Pancreas (tissue), 10 donors: ENCODE measurements at places on chromosomes 4 and X. TPM values are rescaled to one million over a fixed set of nuclear protein-coding genes. Genes with fewer than 3 reads are reported as not detected.

DNA sequence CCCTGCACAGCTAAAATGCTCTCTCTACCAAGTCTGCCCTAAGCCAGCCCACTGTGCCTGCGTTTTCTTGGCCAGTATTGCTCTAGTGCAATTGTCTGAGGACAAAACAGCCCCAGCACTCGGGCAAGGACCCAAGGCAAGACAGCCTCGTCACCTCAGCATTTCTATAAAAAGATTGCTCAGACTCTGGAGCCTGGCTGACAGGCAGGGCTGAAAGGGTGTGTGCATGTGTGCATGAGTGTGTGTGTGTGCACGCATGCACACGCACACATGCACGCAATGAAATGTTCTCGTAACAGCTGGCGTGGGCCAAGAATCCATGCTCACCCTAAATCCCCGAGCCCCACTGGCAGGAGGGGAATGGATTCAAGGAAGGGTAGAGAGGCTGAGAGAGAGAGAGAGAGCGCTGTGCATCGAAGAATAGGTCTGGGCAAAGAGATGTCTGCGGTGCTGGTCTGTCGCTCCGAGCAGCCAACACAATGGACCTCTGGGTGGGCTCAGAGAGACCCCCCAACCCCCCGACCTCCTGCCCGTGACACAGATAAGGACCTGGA, 579.2 kb downstream of the BCOR start:
- H3K27me3 ChIP-seq: no peaks in the 10 kb centered on the region
- no peak overlapping the region for H3K4me3 ChIP-seq
- H3K27ac ChIP-seq: no peak overlapping the region
- H3K4me1 ChIP-seq: no peaks in the 10 kb centered on the region
- H3K36me3 ChIP-seq: no peaks in the 10 kb centered on the region

The CPXCR1 gene
- not detected for polyA plus RNA-seq

- H3K36me3 ChIP-seq: no peaks in the 10 kb centered on the region
- DNase-seq: no peak
- no peak overlapping the region for H3K4me3 ChIP-seq
- no peaks in the 10 kb centered on the region for H3K4me1 ChIP-seq
- H3K27me3 ChIP-seq: no peaks in the 10 kb centered on the region
These were observed 18.5 kb upstream of the SEPTIN11 start for GRCh38 chr4:76931087-76931486.

The RBMXL3 gene
- not detected for polyA plus RNA-seq

- no peaks in the 10 kb centered on the region for H3K36me3 ChIP-seq
- no peak for DNase-seq
- no peak overlapping the region for H3K4me3 ChIP-seq
- no peak overlapping the region for H3K27ac ChIP-seq
These were observed 706.1 kb upstream of the EPHA5 start for GRCh38 chr4:66376396-66376795.

The MAGEC3 gene
- polyA plus RNA-seq: not detected

DNA sequence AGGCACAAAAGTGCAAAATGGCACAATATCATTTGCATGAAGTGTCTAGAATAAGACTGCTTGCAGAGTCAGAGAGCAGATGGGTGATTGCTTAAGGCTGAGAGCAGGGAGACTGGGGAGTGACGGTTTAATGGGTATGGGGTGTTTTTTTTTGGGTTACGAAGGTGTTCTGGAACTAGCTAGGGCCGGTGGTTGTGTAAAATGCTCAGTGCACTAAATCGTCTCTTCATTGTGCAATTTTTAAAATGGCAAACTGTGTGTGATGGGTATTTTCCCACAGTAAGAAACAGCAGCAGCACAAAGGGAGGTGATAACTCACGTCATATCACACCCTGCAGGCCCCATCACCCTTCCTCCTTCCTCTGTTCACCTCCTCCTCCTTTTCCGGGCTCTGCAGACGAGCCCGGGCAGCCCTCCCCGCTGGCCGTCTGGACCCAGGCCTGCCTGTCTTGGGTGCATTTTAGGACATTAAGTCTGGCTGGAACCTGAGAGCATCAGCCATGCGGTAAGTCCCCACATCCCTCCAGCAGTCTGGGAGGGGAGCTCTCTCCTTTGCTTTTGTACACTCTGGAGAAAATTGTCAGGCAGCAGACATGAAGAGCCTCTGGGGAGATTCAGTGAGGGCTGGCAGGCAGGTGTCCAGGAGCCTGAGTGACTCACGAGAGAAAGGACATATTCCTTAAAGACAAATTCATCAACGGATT, 42.7 kb downstream of the ASMT start:
- H3K4me3 ChIP-seq: no peak overlapping the region
- DNase-seq: no peak
- no peaks in the 10 kb centered on the region for H3K4me1 ChIP-seq
- no peaks in the 10 kb centered on the region for H3K36me3 ChIP-seq

The CC2D2A gene
- 6.2 TPM for polyA plus RNA-seq

The S100P gene
- polyA plus RNA-seq: 0.42 TPM

GRCh38 chr4:159175989-159176375, 73.1 kb downstream of the RAPGEF2 start:
- no peak overlapping the region for H3K27ac ChIP-seq
- H3K36me3 ChIP-seq: no peaks in the 10 kb centered on the region
- H3K4me3 ChIP-seq: no peak overlapping the region
- no peaks in the 10 kb centered on the region for H3K27me3 ChIP-seq
- DNase-seq: no peak

The SPANXA1 gene
- polyA plus RNA-seq: not detected

GRCh38 chrX:40080894-40081678, 16.7 kb downstream of the BCOR start:
- H3K4me1 ChIP-seq: no peaks in the 10 kb centered on the region
- no peaks in the 10 kb centered on the region for H3K36me3 ChIP-seq
- no peak overlapping the region for H3K4me3 ChIP-seq
- no peak overlapping the region for H3K27ac ChIP-seq

DNA sequence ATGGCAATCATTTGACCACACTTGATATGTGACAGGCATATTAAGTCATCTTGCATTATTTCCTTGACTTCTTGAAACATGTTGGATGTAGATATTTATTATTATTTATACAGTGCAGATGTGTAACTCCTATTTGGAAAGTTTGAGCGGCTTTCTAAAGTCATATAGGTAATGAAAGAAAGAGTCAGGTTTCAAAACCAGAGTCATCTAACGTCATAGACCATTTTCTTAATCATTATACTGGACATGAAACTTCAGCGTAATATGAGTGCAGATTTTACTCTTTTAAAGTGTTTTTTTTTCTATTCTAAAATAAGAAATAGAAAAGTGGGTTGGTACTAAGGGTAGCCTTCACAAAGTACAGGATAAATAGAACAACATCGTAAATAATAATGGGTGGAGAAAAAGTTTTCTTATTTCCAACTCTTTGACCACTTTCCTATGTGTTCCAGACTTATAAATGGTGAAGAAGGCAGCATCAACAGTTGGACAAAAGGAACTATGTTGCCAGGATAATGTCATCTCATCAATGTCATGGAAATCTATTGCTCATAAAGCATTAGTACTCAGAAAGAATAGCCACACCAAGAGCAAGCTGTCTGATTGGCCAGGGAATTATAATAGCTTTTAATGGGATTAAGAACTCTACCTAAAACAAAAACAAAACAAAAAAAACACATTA, 108.0 kb upstream of the PCDH18 start:
- H3K27me3 ChIP-seq: no peaks in the 10 kb centered on the region
- no peaks in the 10 kb centered on the region for H3K4me1 ChIP-seq
- no peak overlapping the region for H3K4me3 ChIP-seq
- H3K27ac ChIP-seq: no peak overlapping the region

GRCh38 chr4:123102897-123103471, 180.6 kb upstream of the NUDT6 start:
- no peaks in the 10 kb centered on the region for H3K36me3 ChIP-seq
- DNase-seq: no peak
- H3K4me1 ChIP-seq: no peaks in the 10 kb centered on the region
- no peaks in the 10 kb centered on the region for H3K27me3 ChIP-seq

DNA sequence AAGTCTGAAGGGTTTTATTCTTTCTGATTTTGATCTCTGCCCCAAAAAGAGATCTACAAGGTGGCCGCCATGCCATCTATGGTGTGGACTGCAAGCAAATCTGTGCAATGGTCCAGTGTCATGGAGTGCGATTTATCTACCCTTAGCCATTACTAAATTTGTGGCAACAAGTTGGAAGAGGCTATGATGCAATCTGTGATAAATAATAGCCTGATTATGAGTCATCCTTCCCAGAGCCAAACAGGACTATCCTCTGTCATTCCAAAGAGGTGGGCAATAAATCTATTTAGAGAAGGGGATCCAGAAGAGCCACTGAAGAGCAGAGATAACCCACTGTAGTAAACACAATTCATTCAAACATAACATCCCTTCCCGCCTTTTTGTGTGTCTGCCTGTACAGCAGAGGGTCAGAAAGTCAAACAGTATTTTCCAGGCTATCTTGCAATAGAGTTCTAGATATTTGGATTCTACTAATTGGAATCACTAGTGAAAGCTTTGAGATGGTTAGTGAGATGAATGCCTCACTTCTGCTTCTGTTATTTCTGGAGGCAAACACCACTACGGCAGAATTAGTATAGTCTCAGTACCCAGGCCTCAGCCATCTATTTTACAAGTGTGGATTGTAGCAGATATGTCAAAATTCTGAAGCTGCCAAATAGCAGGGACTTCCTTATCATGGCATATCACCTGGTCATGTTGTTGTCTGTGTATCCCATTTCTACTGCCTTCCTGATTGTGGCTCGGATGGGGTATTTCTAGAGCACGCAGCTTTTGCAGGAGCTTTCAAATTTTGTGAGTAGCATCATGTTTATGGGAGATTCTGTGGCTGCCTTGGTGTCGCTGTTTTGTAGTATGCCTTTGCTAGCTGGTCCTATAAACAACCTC, 192.0 kb downstream of the SMIM20 start:
- H3K36me3 ChIP-seq: no peaks in the 10 kb centered on the region
- H3K27ac ChIP-seq: no peak overlapping the region
- H3K27me3 ChIP-seq: no peaks in the 10 kb centered on the region
- no peaks in the 10 kb centered on the region for H3K4me1 ChIP-seq
- H3K4me3 ChIP-seq: no peak overlapping the region
- DNase-seq: no peak

GRCh38 chr4:62627141-62627540, 1427.0 kb downstream of the ADGRL3 start:
- no peak overlapping the region for H3K27ac ChIP-seq
- H3K4me3 ChIP-seq: no peak overlapping the region
- no peaks in the 10 kb centered on the region for H3K36me3 ChIP-seq
- H3K27me3 ChIP-seq: no peaks in the 10 kb centered on the region

The SOD3 gene
- polyA plus RNA-seq: 21.2 TPM

GRCh38 chr4:37393889-37394288, 149.3 kb downstream of the NWD2 start:
- no peak overlapping the region for H3K27ac ChIP-seq
- no peak overlapping the region for H3K4me3 ChIP-seq
- no peaks in the 10 kb centered on the region for H3K36me3 ChIP-seq
- H3K27me3 ChIP-seq: no peaks in the 10 kb centered on the region
- DNase-seq: no peak

- H3K27ac ChIP-seq: no peak overlapping the region
- no peak for DNase-seq
- H3K4me1 ChIP-seq: no peaks in the 10 kb centered on the region
- H3K27me3 ChIP-seq: no peaks in the 10 kb centered on the region
These were observed 5.5 kb upstream of the ANTXR2 start for GRCh38 chr4:80078346-80079092.

- no peaks in the 10 kb centered on the region for H3K27me3 ChIP-seq
- no peak overlapping the region for H3K4me3 ChIP-seq
- peaks cover 15% of the 10 kb centered on the region for H3K36me3 ChIP-seq
- H3K27ac ChIP-seq: no peak overlapping the region
These were observed 39.9 kb upstream of the CYP4V2 start for GRCh38 chr4:186151499-186151898.

The GUCY1A1 gene
- polyA plus RNA-seq: 8.1 TPM

DNA sequence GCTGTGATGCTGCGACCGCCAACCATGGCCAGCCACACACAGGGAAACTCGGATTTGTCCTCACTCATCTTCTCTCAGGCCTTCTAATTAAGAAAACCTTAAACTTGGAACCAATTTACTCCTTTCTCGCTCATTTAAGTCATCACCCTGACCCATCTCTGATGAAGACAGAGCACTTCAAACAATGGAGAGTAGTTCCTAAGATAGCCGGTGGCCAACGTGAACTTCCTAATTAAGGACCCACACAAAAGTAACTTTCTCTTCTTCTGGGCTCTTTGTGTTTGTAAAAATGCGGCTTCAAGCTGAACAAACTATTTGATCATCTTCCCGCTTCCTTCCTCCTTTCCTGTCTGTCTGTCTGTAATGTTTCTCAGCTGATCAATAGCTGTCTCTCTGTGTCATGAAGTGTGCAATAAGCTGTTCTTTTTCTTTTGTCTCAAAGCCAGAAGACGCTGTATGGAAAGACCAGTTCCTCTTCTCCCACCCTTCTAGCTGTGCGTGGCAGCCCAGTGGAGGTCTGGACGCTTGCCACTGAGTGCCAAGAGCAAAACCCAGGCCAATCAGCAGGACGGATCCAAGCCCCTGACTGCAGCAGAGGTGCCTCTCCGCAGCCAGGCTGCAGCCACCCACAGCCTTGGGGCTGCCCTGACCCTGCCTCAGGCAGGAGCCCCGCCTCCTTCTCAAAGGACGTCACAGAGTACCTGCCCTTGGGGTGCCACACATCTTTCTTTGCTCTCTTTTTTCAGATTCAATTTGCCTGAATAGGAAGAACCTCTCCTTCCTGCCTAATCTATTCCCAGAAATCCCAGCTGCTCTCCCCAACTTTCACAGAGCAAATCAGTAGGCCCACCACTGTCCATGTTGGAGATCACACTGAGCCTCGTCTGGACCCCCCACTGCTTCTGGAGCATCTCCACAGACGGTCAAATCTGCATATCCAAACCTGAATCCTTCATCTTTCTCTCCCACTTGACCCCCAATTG, 59.3 kb downstream of the MAML3 start:
- no peaks in the 10 kb centered on the region for H3K36me3 ChIP-seq
- no peaks in the 10 kb centered on the region for H3K27me3 ChIP-seq
- H3K27ac ChIP-seq: peak overlapping the region; percentile 67
- no peak overlapping the region for H3K4me3 ChIP-seq
- peaks cover 54% of the 10 kb centered on the region for H3K4me1 ChIP-seq

The PAGE1 gene
- polyA plus RNA-seq: not detected

DNA sequence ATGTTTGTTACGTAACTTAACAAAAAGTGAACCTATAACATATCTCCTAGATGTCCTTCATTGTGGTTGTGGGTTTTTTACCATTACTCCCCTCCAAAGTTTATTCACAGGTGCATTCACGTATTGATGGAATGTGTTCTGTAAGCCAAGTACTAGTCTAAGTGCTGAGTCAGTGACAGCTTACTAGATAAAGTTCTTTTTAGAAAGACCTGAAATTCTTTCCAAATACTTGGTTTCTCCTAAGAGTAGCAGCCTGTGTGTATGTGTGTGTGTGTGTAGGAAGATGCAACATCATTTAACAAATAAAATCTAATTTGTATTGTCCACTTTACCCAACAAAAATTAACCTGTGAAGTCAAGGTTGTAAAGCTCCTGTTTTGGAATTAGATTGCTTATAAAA, 22.1 kb downstream of the NAP1L5 start:
- no peaks in the 10 kb centered on the region for H3K27me3 ChIP-seq
- no peaks in the 10 kb centered on the region for H3K4me1 ChIP-seq
- no peak overlapping the region for H3K4me3 ChIP-seq
- H3K27ac ChIP-seq: no peak overlapping the region

The MAPK10 gene
- 20.7 TPM for polyA plus RNA-seq

GRCh38 chr4:73800206-73800605, 36.3 kb upstream of the CXCL6 start:
- H3K27me3 ChIP-seq: no peaks in the 10 kb centered on the region
- H3K4me3 ChIP-seq: no peak overlapping the region
- no peaks in the 10 kb centered on the region for H3K36me3 ChIP-seq

The SAGE1 gene
- polyA plus RNA-seq: not detected

GRCh38 chr4:127463883-127464282, 168.9 kb upstream of the INTU start:
- H3K27ac ChIP-seq: no peak overlapping the region
- DNase-seq: no peak
- no peaks in the 10 kb centered on the region for H3K4me1 ChIP-seq
- H3K27me3 ChIP-seq: no peaks in the 10 kb centered on the region
